Fibroblast of the conjunctiva (primary cell): ENCODE measurements at places on chromosomes 3 and 15.

DNA sequence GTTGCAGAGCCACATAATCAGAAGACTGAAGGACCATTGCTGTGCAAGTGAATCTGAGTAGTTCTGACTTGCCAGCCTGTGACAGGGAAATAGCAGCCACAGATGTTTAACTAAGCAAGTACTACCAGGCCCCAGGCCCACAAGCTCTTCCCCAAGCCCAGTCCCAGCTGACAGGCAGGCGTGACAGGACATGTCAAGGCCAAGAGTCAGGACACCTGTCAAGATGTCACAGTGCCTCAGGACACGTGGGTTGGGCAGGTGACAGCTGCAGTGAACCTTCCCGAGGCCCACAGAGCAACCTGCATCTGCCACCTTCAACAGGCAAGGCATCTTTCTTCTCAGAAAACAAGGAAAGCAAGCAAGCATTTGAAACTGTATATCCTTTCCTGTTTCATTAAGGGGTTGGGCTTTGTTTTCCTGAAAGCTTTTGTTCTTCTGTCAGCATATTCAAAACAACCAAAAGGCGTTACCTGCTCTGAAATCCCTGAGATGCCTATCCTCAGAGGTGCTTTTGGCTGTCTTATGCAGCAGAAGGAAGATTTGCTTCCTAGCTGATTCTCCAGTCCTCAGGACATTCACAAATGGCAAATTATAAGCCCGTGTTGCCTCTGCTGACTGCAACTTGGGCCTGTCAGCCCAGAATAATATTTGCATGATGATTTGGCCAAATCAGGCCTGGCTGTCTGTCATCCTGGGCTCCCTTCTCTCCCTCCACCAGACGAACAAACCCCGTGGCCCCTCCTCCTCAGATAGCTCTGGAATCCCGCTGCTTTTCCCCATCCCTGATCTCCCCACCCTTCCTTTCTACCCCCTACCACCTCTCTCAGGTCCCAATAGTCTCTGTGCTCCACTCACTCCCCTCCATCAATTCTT, 171.8 kb upstream of the WNT5A start:
- no peak for DNase-seq

DNA sequence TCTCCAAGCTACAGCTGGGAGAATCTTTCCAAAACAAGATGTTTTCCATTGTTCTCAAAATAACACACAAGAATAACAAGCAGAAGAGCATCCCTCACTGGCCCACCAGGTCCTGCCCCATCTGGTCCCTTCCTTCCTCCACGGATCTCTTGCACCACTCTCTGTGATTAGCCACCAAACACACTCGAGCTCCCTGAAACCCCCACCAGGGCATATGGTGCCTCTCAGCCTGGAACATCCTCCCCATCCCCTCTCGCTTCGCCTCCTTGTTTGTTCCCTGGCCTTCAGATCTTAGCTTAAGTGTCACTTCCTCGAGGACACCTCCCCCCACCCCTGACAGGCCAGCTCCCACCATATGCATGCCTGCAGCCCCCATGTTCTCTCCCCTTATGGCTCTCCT, 496.6 kb upstream of the PROK2 start:
- DNase-seq: no peak

DNA sequence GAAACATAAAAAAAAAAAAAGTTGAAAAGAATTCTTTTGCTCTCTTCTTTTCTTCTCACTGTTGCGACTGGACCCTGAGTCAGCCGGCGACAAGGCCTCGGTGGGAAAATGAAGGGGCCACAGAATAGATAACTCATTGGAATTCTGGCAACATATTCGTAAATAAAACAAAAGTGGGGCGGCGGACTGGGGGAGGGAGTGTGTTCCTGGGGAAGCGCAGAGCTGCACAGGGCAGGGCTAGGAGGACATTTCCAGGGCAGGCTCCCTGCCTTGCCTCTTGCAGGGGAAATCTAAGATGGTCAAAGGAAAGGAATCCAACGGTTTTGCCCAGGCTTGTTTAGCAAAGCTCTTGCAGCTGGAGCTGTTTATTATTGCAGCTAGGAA, 1042.8 kb upstream of the NR2F2 start:
- no peak for DNase-seq

GRCh38 chr3:50275996-50276761, 2.7 kb upstream of the LSMEM2 start:
- no peak for DNase-seq

DNA sequence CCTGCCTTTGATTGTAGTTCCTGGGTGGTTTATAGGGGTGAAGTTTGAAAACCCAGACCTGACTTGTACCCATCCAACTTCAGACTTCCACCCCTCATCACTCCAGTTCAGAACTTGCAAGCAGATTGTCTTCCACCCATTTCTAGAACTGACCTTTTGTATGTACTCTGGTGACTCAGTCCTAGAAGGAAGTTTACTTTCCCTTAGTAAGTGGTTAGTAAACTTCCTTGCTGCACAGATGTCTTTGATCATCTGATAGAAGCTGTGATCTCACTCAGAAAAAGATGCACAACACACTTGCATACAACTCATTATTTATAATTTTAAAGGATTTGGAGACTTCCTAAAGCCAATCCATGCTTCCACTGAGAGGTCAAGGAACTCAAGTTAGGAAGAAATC, 368.0 kb downstream of the MFSD1 start:
- peak; percentile 43 for DNase-seq

DNA sequence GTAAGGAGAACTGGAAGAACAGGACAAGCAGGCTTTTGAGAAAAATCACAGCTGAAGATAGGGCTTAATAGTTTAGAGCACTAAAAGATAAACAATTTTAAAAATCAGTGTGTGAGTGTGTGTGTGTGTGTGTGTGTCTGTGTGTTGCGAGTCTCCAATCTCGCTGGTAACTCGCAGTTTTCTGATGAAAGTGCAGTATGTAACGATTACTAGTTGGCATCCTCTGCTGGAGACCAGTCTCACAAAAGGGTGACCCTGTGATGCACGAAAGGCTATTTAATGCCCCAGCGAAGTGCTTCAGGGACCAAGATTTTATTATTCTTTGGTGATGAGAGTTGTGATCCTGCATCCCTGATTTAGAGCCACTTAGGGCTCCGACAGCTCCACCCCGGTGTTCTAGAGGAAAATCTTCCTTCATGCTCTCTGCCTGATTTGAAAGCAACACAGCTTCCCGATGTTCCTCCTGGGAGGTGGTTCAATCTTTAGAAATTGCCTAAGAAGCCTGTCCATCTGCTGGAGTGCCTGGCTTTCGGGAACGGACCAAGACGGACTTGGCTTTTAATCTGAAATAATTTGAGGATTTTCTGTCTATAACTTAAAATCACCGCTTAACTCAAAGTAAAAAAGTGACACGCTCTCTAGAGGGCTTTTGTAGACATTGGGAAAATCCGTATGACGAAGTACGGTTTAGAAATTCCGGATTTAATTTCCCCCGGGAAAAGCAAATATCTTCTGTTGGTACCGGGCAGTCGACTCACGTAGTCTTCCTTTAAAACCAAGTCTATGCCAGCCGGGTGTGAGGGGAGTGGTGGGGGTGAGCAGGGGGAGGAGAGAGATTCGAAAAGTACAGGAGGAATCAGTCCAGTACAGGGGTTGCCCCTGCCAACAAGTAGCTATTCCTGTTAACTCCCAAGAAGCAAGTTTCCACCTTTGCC, 1.1 kb upstream of the ALCAM start:
- peak; percentile 64 for DNase-seq

GRCh38 chr3:170529346-170529745, 56.5 kb downstream of the SLC7A14 start:
- no peak for DNase-seq

DNA sequence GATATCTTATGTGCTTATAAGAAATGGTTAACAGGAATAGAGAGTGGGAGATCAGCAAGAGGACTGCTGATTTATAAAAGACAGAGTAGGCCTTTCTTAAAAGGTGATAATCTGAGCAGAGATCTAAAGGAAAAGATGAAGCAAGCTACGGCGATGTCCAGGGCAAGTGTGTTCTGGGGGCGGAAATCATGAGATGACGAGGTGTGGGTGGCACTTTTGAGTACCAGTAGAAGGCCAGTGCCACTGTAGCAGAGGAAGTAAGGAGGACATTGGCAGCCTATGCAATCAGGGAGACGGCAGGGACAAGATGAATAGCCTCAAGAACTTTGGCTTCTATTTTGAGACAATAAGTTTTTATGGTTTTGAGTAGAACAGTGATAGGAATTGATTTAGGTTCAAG, 492.4 kb downstream of the FHIT start:
- DNase-seq: no peak

GRCh38 chr3:196142202-196142956, 60.5 kb upstream of the TFRC start:
- no peak for DNase-seq

- no peak for DNase-seq
Observed at GRCh38 chr3:53191836-53192480, 30.9 kb downstream of the PRKCD start.

DNA sequence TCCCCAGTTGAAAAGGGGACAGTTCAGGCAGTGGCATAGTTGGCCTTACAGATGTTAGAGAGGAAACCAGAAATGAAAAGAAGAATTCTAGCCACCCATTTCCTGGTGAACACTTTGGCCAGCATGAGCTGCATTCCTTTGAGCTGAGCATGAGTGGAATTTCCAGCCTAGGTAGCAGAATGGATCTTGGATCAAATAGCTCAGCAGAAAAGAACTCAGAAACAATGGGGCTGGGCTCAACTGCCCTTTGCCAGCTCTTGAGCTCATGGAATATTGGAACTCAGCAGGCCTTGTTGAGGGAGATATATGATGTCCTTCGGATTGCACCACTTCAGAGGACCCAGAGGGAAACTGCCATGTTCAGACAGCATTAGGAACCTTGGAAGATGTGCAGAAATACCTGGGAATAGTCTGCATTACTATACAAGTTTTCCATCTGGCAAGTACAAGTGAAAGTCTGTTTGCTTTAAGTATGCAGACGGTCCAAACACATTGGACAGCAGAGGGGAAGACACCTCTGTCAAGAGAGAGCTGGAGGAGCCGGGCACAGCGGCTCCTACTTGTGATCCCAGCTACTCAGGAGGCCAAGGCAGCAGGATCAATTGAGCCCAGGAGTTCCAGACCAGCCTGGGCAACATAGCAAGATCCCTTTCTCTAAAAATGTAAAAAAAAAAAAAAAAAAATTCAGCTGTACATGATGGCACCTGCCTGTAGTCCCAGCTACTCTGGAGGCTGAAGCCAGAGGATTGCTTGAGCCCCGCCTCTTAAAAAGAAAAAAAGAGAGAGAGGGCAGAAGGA, 3.1 kb upstream of the CDV3 start:
- DNase-seq: peak; percentile 56

DNA sequence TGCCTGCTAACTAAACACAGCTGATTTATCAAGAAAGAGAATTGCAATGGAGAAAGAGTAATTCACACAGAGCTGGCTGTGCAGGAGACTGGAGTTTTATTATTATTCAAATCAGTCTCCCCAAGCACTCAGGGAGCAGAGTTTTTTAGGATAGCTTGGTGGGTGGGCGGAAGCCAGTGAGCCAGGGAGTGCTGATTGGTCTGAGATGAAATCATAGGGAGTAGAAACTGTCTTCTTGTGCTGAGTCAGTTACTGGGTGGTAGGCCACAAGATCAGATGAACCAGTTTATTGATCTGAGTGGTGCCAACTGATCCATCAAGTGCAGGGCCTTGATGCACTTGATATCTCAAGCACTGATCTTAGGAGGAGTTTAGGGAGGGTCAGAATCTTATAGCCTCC, 891.9 kb upstream of the CADM2 start:
- DNase-seq: no peak

DNA sequence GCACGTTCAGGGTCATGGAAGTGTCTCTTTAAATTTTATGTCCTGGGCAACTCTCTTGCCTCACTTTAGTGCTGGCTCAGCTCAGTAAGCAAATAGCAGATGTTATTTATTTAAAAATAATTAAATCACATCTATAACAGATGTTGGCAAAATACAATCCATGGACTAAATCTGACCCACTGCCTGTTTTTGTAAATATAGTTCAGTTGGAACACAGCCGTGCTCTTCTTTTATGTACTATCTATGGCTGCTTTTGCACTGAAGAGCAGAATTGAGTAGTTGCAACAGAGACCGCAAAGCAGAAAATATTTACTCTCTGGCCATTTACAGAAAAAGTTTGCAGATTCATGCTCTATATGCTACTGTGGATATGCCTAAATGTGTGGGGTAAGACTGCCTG, 79.2 kb downstream of the SAMMSON start:
- peak; percentile 41 for DNase-seq

DNA sequence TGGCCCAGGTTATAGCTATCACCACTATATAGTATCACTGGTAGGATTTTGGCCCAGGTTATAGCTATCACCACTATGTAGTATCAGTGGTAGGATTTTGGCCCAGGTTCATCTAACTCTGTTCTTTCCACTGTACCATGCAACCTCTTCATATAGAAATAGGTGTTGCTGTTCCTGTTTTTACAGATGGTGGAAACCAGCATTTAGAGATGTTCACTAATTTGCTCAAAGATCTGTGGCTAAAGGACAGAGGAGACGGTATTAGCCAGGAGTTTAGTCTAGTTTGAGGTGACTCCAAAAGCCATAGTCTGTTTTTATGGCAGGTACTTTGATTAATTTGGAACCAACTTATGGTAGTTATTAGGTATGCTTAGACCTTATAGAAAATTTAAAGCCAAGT, 3.1 kb downstream of the LRCH3 start:
- no peak for DNase-seq

DNA sequence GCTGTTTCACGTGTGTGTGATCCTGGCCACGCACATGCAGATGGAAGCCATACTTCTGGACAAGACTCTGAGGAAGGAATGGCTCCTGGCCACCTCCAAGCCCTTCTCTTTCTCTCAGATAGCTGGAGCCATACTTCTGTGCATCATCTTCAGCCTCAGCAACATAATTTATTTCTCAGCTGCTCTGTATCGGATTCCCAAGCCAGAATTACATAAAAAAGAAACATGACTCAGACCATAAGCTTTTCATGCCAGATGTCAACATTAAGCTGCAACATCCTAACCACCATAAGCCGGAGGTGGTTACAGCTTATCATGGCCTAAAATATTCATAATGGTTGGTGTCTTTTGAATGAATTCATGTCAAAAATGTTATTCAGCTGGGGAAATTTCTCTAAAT, 10.6 kb upstream of the KIF23 start:
- DNase-seq: peak; percentile 48

GRCh38 chr3:120764206-120764605, 21.7 kb downstream of the GTF2E1 start:
- DNase-seq: no peak
